ENCODE measurements at places on chromosomes 6 and 20.

GRCh38 chr6:131053546-131054240 lies 9.4 kb downstream of the EPB41L2 start:
- no peak for DNase-seq

- no peak for DNase-seq
Observed at GRCh38 chr6:81216668-81217067, 535.8 kb downstream of the TENT5A start.

DNA sequence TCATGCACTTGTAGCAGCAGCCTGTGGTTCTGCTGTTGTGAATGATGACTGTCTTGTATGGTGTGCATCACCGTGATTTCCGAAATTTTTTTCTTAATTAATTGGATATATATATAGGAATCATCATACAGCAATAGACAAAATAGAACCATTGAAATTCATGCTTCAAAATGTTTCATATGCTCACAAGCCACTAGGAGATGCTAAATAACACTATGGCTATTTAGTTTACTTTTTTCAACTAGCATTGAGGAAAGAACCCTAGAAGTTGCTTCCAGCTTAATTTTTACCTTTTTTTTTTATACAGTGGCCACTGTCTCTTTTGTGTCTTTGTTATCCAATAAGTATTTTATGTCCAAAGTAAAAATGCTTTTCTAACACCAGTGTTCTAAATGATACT lies 485.4 kb downstream of the CDKAL1 start:
- no peak for DNase-seq

DNA sequence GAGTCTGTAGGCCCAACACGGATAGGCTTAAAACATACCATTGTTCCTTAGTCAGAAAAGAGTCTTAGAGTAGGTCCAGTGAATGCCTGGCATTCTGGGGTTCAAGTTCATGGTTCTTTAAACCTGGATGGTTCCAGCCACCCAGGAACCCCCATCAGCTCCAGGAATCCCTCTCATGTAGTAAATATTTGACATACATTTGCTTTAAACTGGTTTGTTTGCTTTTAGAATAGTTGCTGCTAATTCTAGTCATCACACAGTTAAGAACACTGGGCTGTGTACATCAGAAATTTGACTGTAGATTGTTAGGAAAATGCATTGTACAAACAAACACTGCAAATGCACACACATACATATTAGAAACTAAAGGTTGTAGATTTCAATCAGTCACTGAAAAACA lies 30.6 kb upstream of the PBOV1 start:
- no peak for DNase-seq

GRCh38 chr20:46027245-46027853 lies 1.7 kb upstream of the SLC12A5 start:
- no peak for DNase-seq

DNA sequence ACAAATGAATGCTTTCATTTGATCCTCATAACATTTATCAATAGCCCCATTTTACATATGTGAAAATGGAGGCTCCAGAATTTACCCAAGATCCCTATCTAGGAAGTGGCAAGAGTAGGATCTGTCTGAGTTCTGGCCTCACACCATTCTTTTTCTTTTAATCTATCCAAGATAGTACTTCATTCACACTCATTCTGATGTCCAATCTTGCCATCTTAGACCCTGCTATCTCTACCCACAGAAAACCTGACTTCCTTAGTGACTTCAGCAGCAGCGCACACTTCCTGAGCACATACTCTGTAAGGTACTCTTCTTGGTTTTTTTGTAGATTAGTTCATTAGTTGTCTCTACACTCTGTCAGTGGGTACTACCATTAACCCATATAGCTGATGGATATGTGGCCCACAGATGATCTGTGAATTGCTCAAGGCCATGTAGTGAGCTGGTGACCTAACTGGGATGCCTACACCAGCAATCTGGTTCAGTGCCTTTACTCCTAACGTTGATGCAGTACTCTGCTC lies 36.3 kb downstream of the COX4I2 start:
- no peak for DNase-seq

GRCh38 chr20:24867556-24867955 lies 81.5 kb upstream of the CST7 start:
- no peak for DNase-seq

GRCh38 chr20:60513141-60513540 lies 554.9 kb downstream of the CDH26 start:
- DNase-seq: no peak

GRCh38 chr6:133916650-133917151 lies 27.8 kb downstream of the TCF21 start:
- DNase-seq: no peak

GRCh38 chr6:37631295-37631694 lies 66.4 kb downstream of the MDGA1 start:
- no peak for DNase-seq

DNA sequence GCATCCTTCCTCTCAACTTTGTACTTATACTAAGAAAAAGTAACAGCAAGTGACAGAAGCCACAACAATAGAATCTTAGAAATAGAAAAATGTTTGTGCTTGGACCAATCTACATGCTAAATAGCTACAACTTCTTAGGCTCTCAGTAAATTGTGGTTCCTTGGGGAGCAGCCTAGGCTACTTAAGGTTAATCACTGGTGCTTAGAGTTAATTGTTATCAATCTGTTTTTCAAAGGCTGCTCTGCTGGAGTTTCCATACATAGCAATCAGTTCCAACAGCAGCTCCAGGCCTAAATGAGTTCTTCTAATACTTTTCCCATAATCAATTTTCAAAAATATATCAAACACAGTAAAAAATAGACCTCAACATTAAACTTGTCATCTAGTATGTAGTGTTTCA lies 571.4 kb downstream of the EPHA7 start:
- DNase-seq: no peak

GRCh38 chr6:162264581-162264980 lies 463.0 kb downstream of the PRKN start:
- DNase-seq: no peak

GRCh38 chr20:46152824-46153586 lies 34.9 kb downstream of the CD40 start:
- no peak for DNase-seq

DNA sequence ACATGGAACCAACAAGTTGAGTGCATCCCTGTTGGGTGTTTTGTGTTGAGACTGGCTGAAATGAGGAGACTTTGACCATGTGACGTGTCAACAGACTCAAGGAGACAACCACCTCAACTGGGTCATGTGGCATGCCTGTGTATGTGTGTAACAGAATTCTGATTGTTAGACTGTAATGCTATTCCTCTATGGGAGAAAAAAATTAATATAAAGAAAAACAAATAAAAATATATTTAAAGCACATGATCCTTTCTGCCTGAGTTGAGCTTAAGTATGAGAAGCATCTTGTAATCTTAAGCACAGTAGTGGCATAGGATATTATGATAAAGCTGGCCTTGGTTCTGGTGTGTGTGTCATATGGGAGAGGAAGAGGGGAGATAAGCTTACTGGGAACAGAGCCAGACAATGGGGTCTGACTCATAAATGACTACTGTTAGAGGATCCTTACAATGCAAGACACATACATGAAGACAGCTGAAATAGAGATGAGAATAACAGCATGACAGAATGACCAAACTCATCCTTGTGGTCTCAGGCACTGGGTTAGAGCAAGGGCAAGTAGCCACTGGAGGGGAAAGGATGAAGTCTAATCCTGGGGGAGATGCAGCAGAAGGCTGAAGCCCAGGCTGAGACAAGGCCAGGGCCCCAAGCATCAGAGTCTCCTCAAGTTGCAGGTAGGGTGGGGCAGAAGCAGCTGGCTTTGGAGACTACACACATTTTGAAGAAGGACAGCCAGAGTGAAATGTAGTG lies 9.2 kb downstream of the TP53INP2 start:
- no peak for DNase-seq

DNA sequence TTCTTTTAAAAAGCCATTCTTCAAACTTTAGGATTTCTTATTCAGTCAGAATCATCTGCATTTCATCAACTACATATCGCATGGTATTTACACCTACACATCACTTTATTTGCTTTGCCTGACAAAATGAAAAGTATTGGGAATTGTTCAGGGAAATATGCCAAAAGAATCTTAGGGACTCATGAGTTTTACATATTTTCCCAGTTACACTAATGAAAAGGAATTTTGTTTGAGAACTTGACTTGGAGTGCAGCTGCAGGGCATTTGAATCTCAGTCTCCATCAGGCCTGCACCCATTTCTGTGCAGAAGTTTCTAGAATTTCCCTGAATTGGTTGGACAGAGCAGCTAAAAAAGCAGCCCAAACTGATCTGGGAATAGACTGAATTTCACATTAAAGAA lies 65.3 kb downstream of the MTHFD1L start:
- DNase-seq: no peak

DNA sequence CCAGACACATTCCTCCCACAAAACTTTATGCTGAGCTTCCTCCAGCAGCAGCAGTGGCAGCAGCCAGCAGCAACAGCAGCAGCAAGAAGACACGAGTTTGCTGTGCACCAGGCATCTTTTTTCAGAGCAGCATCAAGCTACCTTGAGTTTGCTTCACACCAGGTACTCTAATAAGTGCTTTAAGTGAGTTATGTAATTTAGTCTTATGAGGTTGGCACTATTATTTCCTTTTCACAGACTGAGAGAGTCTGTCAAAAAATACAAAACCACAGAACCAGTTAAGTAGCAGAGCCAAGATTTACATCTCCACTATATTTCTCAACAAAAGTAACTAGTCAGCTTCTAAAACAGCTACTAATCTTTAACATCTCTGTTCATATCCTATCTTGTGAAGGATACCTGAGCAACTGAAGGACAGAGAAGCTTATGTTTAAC lies 23.7 kb downstream of the RANBP9 start:
- no peak for DNase-seq

- DNase-seq: no peak
Observed at GRCh38 chr6:142005021-142005420, 127.7 kb upstream of the GJE1 start.

DNA sequence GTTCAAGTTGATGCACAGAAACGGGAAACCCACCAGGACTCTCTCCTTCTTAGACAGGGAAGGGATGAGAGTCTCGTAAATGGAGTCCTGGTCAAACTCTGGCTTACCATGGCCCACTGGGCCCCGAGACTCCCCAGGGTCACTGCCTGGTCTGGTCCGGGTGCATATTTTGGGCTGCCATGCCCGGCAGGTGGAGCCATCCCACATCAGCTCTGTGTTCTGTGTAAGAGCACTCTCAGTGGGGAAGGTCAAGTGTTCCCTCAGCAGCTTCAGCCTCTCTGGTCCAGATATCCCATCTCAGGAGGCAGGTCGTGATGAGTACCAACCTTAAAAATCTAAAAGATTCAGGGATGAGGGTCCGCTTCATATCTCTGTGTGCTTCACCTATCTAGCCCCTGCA lies 138.8 kb downstream of the EDN3 start:
- no peak for DNase-seq

DNA sequence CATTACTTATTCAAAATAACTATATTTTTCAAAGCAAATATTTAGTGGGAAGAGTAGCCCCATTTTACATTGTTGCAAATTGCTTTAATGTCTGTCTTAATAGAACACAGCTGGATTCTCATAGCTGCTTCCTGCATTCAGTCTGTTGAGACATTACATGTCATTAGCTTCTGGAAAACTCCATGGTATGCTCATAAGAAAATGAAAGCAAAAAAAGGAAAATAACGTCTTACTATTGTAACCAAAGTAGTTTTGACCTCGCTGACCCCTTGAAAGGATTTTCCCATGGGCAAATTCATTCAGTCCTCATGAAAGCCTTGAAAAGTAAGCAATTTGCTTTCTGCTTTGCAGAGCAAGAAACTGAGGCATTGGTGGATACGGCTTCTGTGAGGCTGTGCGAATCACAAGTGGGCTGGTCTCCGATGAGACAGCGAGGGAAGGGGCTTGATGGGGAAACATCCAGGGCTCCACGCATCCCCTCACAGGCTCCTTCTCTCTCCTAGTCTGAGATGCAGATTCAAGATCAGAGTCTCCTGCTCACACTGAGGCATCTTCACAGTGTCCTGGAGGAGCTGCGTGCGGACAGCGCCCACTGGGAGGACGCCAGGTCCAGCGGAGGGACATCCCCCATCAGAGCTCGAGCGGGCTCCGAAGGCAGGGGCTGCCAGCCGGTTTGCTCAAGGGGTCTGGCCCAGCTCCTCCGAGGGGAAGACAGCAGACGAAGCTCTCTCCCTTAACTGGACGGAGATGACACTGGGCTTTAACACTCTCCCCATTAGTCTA lies 3.3 kb downstream of the C20orf202 start:
- DNase-seq: no peak

DNA sequence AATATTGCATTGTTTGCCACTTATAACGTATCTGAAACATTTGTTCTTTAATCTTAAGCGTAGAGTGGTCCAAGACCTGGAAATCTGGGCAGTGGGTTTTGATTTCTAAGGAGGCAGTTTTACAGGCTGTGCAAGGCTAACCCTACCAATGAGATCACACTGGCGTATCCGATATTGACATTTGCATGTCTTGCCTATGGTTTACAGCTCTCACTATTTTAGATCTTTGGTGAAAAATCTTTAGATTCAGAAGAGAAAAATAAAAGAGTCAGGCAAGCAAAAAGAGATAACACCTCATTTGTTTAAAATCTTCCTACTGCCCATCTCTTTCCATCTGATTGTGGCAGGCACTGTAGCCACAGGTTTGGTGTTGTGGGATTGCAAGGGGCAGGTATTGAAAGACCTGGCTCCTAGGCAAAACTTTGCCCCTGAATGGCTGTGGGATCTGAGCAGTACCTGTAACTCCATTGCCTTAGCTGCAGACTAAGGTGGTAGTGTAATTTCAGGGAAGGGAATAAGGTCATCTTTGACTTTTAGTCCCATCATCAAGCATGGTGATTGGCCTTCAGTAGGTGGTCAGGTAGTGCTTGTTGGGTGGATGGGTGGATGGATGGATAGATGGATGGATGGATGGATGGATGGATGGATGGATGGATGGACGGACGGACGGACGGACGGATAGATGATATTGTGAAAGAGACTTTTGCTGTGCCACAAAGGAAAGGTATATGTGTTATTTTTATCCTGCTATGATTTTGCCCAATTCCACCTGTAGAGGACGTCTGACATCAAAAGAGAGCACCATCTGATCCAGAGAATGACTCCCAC lies 1.9 kb downstream of the TNFAIP3 start:
- no peak for DNase-seq

GRCh38 chr6:111973118-111973761 lies 80.7 kb upstream of the CCN6 start:
- DNase-seq: no peak

DNA sequence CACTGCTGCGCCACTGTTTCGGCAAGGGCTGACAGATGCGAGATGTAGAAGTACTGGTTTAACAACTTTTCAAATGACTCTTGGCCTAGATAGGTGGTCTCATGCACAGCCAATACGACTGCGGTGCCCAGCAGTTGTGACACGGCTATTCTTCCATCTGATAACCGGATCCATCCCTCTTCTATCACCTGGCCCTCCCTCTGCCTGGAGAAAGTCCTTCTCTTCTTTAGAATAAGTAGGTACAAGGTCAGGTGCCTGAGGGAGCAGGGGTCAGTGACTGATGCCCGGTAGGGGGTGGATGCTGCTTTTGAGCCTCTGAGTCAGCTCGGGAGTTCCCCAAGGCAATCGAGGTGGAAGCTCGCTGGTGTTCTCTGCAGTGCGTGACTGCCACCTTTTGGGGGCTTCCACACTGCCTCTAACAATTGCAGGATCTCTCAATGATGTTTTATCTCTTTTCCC lies 166.8 kb upstream of the GRIK2 start:
- DNase-seq: no peak

- DNase-seq: no peak
Observed at GRCh38 chr6:398065-398464, 6.5 kb downstream of the IRF4 start.

- DNase-seq: no peak
Observed at GRCh38 chr20:436476-436875, 25.9 kb downstream of the TBC1D20 start.

All from activated gamma-delta T cell (primary cell).